ENCODE measurements at places on chromosomes 5 and 9.

DNA sequence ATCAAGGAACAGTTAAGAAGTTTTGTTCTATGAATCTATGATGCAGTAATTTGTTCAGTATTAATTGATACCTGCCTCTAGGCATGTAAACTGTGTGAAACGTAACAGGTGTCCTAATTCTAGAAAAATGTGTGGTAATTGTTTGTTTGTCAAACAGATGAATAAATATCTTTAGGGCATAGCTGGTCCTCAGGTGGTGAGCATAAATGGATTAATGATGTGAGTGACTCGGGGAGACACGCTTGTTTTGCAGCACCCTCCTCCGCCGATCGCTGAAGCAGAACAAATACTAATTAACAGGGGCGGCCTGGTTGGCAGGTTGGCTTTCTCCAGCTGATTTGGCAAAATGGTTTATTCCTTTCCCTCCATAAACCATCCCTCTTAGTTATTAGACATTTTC lies 88.8 kb downstream of the TLE4 start:
- no peak for DNase-seq

DNA sequence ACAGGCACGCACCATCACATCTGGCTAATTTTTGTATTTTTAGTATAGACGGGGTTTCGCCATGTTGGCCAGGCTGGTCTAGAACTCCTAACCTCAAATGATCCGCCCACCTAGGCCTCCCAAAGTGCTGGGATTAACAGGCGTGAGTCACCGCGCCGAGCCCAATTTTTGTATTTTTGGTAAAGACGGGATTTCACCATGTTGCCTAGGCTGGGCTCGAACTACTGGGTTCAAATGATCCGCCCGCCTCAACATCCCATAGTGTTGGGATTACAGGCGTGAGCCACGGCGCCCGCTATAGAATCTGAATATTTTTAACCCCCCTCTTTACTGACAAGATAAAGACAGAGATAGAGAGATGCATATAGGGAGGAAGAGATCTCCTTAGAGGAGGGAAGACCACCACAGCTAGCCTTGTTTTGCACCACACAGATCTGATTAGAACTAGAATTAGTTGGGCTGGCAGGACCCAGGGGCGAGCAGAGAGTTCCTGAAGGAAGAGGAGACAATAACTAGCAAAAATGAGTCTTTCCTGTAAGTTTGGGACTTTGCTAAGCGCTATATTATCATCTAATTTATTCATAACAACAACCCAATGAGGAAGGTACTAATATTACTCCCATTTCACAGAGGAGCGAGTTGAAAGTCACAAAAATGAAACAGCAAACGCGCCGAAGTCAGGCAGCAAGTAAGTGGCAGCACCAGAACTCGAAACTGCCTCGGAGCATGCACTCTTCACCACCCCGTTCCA lies 1.5 kb upstream of the ANKHD1 start:
- no peak for DNase-seq

DNA sequence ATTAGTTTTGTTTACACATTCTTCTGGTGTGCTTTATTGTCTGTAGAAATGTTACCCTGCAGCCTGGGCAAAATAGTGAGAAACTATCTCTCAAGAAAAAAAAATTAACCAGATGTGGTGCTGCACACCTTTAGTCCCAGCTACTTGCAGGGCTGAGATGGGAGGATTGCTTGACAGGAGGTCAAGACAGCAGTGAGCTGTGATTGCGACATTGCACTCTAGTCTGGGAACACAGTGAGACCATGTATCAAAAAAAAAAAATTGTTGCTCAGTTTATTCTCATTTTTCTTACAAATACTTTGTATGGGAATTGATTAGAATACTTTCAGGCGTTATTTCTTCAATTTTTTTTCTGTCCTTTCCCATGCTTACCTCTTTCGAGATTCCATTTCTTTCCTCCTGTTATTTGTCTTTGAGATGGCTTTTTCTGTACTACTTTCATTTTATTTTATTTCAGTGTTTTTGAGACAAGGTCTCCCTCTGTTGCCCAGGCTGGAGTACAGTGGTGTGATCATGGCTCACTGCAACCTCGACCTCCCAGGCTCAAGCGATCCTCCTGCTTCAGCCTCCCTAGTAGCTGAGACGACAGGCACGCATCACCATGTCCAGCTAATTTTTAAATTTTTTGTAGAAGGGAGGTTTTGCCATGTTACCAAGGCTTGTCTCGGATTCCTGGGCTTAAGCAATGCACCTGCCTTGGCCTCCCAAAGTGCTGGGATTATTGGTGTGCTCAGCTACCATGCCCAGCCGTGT lies 24.9 kb downstream of the TENT2 start:
- no peak for DNase-seq

DNA sequence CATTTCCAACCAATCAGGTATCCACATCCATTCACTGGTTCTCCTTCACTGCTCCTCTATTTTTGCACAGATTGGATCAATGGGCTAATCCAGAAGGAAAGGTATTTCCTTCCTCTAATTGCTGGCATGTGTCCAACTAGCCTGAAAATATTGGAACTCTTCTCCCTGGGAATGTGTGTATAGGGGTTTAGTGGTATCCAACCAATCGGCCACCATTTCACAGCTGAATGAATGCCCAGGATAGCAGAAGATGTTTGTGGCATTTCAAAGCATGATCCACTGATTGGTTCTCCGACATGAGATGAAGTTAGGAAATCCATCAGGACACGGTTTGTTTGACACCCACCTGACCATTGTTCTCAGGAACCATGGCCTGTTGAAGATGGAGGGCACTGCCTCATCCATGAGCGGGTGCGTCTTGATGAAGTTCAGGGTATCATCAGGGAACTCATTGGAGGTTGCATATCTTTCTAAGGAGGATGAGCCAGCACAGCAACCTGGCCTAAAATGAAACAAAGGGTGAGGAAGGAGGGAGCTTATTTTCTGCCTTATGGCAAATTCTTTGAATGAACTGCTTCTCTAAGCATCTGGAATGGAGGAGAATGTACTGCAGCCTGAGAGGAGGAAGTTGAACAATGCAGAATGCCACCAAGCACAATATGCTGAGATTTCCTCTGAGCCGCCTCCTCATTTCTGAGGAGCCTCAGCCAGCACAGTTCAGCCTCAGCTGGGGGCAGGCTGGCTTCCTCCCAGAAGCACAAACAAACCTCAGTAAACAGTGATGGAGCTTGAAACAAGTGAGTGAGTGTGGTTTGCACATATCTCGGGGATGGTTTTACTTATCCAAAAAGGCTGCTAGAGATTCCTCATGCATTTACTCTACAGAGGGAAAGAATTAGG lies 94.6 kb downstream of the SEMA6A start:
- DNase-seq, result no peak

DNA sequence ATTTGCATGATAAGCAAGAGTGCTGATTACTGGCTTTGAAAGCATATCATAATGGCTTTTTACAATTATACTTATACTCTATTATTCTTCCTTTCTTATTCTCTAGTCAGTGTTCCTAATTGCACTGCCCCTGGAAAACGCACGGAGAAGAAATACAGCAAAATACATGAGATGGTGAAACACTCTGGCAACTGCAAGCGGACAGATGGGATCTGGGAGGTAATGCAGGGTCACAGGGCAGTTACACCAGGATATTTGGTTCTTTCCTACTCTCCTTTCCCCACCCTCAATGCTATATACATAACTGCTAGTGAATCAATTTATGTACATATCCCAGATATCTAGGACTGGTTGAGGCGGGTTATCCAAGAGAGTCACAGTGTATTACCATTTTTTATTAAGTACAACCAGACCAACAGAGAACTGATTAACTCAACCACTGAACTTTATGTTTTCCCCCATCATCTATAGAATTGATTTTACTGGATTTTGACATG lies 423.7 kb downstream of the ZSWIM6 start:
- DNase-seq, result no peak

- no peak for DNase-seq
These were observed 29.1 kb downstream of the F2RL2 start for GRCh38 chr5:76594107-76594506.

- no peak for DNase-seq
These were observed 13.7 kb downstream of the DAB2 start for GRCh38 chr5:39411061-39411460.

GRCh38 chr9:4116071-4116581 lies 183.7 kb downstream of the GLIS3 start:
- no peak for DNase-seq

DNA sequence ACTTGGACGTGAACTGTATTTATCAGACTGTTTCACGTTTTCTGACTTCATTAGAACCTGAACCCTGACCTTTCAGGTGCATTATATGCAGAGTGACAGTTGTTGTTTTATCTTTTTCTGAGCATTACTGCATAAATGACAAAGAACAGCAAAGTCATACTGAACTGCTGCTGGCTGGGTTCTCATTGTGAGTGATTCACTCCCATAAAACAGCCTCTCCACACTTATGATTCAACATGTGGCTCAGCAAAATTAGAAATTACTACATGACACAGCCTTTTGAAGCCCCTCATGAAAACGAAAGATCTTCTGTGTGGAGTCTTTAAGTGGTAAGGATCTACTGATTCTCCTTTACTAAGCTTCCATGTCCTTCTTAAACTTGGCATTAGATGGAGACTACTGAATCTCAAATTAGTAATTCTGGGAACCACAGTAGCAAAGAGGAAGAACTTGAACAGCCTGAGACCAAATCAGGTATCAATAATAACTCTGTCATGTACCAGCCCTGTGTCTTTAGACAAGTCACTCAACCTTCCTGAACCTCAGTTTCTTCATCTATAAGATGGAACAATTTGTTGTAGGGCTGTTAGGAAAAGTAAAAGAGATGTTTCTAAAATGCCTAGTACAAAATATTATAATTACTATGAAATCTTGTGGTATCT lies 172.3 kb upstream of the GNA14 start:
- DNase-seq, result no peak

DNA sequence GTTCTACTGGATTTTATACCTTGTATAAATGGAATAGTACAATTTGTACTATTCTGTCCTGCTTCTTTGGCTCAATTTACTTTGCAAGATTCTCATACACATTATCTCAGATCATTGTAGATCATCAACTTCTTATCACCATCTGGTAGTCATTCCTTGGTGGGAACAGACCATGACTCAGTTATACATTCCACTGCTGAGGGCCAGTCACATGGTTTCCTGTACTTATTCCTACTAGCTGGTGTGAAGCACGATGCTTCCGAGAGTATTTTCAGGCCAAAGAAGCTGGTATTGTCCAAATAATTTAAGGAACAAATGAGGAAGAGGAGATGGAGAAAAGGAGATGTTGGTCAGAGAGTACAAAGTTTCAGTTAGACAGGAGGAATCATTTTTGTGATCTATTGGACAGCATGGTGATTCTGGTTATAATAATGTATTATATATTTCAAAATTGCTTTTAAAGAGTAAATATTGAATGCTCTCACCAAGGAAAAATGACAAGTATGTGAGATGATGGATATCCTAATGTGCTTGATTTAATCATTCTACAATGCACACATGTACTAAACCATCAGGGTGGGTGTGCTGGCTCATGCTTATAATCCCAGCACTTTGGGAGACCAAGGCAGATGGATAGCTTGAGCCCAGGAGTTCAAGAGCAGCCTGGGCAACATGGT lies 124.1 kb downstream of the SYK start:
- DNase-seq, result no peak

DNA sequence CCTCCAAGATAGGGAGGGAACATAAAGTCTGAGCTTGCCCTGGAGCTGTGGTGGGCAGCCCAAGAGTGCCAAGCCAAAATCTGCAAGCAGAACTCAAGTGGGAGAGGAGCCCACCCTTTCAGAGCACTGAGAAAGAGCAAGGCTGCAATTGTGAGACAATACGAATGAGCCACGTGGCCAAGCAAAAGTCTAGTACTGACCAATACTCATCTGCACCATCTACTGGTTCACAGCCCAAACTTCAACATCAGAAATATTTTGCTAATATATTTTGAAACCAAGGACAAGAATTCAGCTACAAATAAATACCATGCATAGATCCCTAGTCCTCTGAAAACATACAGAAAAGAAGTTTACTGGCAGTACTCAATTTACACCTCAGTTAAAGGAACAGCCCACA lies 696.2 kb upstream of the COX7C start:
- no peak for DNase-seq

DNA sequence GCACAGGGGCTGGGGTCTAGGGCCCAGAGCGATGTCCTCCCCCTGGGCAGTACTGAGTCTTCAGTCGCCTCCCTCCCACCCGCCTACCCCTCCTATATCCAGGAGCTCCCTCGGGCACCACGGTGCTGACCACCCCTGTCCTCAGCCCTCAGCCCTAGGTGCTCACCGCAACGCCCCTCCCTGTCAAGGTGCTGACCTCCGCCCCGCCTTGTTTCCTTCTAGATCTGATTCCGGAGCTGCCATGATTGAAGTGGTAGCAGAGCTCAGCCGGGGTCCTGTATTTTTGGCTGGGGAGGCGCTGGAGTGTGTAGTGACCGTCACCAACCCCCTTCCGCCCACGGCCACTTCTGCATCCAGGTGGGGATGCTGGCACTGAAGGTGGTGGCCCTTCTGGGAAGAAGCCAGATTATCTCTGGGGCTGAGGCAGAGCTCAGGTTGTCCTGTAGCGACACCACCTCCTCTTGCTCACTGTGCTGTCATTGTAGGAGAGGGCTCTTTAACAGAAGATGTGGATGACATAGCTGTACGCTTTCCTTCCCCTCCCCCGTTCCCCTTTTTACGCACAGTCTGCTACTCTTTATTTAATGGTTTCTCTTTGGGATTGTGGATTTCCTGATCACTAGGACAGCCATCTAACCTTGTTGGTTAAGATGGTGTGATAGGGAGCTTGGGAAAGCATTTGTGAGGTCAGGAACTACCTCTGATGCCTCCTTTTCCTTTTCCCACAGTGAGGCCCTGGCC lies 598 bp downstream of the RGP1 start:
- DNase-seq, result peak; percentile 33

DNA sequence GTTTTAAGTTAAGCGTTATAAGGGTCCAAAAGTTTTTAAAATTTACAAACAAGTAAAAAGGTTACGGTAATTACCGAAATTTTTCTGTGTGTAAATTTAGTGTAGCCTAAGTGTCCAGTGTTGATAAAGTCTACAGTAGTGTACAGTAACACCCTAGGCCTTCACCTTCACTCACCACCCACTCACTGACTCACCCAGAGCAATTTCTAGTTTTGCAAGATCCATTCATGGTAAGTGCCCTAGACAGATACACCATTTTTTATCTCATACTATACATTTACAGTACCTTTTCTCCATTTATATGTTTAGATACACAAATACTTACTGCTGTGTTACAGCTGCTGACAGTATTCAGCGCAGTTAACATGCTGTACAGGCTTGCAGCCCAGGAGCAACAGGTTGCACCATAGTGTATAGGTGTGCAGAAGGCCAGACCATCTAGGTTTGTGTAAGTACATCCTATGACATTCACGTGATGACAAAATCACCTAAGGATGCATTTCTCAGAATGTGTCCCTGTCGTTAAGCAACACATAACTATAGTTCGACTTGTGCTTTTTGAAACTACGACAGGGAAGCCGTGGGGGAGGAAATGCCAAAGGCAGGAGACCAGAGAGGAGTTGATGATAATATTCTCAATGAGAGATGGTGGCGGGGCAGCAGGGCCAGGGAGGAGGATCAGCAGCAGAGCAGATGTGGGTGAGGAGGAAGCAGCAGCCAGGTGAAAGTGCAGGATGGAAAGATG lies 48.6 kb downstream of the PSMB7 start:
- no peak for DNase-seq

DNA sequence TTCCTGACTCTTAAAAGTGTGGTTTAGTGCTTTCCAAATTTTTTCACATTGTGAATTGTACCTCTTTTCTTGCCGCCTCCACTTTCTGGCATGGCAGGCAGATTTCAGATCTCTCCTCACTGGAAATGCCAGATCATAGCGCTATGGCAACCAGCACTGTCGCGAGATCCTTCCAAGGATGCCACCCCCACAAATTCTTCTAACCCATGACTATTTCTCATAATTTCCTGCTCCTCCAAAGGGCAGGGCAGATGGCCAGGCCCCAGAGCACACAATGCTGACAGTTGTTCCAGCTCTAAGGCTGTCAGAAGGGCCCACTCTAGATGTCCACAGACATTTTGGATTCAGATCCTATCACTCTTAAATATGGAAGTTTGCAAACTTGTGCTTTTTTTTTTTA lies 446.2 kb upstream of the RIOK2 start:
- no peak for DNase-seq
